ENCODE measurements at places on chromosomes 2 and 18.

GRCh38 chr2:235582081-235582686 lies 88.3 kb downstream of the AGAP1 start:
- DNase-seq: no peak

GRCh38 chr2:288758-289361 lies 969 bp upstream of the ALKAL2 start:
- no peak for DNase-seq

DNA sequence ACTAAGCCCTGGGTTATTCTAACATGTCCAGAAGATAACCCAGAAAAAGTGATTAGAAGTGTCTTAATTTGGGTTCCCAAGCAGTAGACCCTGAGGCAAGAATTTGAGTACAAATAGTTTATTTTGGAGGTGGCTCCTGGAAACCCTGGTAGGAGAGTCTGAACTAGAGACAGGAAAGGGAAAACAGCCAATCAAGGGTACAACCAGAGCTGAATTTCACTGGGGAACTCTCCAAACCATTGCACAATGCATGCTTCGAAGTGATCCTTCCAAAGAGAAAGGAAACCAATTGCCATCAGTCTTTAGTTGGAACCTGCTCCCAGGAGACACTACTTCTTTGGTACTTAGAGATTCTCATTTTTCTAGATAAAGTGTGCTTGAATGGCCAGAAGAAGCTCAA lies 361.5 kb downstream of the MBD2 start:
- DNase-seq: no peak

- no peak for DNase-seq
Measured at GRCh38 chr2:143730155-143730952, 601.1 kb downstream of the ARHGAP15 start.

DNA sequence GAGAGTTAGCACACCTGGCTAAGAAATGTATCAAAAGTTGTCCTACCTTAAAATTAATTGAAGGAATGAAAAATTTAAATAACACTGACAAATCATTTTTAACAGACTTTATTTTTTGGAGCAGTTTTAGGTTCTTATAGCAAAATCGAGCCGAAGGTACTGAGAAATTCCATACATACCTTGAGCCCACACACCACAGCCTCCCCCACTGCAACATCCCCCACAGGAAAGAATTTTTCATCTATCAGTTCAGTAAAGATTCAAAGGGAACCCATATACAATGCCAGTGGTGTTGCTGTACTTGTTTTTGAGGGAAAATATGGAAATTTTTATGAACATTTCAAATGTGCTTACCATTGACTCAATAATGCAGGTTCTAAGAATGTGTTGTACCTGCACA lies 169.8 kb upstream of the HS6ST1 start:
- DNase-seq: no peak

DNA sequence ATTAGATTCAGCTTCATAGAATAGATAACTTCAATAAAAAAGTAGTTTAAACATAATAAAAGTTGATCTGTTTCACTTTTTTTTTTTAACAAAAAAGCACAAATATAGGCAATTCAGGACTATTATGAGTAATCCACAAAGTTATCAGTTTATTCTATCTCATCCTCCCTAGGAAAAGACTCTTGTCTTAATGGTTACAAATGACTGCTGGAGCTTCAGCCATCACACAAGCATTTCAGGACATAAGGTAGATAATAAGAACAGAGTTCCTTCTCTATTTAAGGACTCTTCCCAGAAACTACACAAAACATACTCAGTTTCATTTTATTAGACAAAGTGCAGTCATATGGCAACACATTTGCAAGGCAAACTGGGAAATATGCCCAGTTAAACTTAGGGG lies 357.6 kb upstream of the SETBP1 start:
- no peak for DNase-seq

- DNase-seq: no peak
Measured at GRCh38 chr2:206836722-206837121, 71.3 kb downstream of the FASTKD2 start.

DNA sequence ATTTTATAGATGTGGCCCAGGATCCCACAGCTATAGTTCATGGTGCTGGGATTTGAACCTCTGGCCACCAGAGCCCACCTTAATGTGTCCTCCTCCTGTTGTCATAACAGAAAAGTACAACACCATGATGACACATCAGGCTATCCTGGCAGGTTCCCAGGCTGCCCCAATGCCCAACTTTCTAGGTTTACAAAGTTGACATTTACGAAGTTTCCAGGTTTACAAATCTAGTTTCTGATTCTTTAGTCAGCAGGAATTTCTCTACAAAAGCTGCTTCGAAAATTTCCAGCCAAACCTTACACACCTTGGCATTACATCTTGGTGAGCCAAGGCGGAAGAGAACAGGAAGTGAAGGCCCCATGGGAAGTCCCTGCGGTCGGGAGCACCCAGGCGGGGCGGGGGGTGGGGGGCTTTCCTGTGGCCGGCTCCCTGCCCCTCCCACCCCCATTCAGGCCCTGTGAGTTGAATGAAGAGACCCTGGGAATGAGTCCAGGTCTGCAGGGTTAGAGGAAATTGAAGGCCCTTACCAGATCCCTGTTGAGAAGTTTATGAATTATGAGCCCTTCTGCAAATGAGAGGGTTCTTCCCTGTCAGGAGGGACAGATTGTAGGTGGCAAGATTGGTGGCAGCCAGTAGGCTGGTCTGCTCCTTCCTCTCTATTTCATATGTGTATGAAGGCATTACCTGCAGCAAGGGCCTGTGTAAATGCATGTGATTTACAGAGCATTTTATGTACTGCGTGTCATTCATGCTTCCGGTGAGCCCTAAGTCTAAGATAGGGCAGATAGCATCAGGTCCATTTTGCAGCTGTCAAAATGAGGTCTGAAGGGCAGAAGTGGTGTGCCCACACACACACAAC lies 11.1 kb upstream of the IL1RN start:
- DNase-seq: no peak

DNA sequence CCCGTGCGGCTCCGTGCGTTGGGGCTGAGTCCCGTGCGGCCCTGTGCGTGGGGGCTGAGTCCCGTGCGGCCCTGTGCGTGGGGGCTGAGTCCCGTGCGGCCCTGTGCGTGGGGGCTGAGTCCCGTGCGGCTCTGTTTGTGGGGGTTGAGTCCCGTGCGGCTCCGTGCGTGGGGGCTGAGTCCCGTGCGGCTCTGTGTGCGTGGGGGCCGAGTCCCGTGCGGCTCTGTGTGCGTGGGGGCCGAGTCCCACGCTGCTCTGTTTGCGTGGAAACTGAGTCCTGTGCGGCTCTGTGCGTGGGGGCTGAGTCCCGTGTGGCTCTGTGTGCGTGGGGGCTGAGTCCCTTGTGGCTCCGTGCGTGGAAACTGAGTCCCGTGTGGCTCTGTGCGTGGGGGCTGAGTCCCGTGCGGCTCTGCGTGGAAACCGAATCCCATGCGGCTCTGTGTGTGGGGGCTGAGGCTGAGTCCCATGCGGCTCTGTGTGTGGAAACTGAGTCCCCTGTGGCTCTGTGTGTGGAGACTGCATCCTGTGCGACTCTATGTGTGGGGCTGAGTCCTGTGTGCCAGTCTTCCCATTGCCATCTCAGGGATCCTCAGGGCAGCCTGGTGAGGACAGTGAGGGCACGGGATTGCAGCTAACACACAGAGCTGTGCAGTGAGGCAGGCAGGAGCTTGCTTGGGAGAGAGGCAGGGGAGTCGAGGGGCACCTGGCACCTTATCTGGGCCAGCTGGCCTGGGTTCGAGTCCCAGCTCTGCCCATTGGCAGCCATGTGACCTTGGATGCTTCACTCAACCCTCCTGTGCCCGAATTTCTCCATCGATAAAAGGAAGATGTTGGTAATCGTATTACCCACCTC lies 44.5 kb downstream of the LDLRAD4 start:
- DNase-seq: no peak

- no peak for DNase-seq
Measured at GRCh38 chr2:139969323-139969722, 1189.1 kb upstream of the NXPH2 start.

- no peak for DNase-seq
Measured at GRCh38 chr2:238446371-238446770, 19.6 kb downstream of the ASB1 start.

- no peak for DNase-seq
Measured at GRCh38 chr2:36301843-36302242, 53.7 kb upstream of the CRIM1 start.

GRCh38 chr2:104213758-104214157 lies 640.2 kb upstream of the POU3F3 start:
- DNase-seq: no peak

DNA sequence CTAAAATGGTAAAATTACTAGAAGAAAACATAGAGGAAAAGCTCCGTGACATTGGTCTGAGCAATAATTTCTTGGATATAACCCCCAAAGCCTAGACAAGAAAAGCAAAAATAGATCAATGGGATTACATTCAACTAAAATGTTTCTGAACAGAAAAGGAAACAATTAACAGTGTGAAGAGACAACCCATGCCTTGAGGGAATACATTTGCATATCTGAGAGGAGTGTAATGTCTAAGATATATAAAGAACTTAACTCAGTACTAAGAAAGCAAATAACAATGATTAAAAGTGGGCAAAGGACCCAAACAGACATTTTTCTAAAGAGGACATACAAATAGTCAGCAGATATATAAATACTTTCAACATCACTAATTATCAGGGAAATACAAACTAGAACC lies 206.2 kb downstream of the VAPA start:
- no peak for DNase-seq

- DNase-seq: no peak
Measured at GRCh38 chr2:99485411-99485810, 4.4 kb downstream of the REV1 start.

- DNase-seq: no peak
Measured at GRCh38 chr2:153214337-153214736, 264.2 kb downstream of the RPRM start.

- DNase-seq: no peak
Measured at GRCh38 chr18:70907673-70908072, 618.8 kb downstream of the SOCS6 start.

- DNase-seq: no peak
Measured at GRCh38 chr2:88190808-88191721, 20.9 kb downstream of the THNSL2 start.

DNA sequence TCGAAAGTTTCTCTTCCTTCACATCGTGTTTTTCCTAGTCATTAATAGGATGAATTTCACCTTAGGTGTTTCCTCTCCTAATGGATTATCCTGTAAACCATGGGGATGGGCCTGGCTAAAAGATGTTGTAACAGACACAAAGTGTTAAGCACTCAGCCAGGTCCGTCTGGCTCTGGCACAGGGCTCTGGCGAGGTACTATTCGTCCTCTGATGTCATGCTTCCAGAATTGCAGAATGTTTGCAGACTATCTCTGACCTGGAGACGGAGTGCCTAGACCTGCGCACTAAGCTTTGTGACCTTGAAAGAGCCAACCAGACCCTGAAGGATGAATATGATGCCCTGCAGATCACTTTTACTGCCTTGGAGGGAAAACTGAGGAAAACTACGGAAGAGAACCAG lies 13.2 kb downstream of the ATG16L1 start:
- no peak for DNase-seq

- DNase-seq: no peak
Measured at GRCh38 chr2:133235968-133236367, 332.3 kb downstream of the NCKAP5 start.

- DNase-seq: no peak
Measured at GRCh38 chr18:44393406-44393805, 287.3 kb upstream of the SETBP1 start.

DNA sequence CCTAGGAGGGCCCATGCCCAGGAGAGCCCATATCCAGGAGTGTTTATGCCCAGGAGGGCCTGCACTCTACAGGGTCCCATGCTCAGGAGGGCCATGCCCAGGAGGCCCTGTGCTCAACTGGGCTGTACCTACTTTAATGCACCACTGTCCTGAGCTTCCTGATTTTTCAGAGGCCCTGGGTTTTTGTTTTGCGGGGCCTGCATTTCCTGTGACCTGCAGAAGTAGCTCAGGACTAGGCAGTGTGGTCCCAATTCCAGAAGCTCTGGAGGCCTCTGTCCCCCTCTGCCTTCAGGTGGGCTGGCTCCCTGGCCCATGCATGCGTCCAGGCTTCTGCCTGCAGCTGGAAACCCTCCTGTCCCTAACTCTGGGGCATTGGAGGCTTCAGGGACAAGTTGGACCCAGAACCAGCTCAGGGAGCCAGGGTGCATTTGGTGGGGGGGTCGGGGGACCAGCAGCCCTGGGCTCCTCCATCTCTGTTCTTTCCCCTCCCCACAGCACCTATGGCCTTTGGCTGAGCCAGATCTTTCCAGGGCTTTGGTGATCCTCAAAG lies 10.8 kb downstream of the GPR35 start:
- DNase-seq: no peak

DNA sequence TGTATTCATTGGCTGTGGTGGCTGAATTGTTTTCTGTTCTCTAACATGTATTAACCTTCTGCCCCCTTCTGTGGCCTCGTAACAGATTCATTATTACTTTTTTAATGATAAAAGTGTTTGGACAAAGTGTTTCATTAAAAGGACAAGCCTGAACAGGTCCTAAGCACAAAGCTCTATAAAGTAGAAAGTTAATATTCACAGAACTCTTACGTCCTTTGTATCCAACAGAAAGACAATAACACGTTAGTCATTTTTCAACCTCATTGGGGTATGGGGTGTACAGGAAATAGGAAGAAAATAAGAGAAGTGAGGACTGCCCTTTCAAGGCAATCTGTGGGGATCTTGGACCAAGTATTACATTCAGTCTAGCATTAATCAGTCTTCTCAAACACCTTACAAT lies 105.5 kb upstream of the RGPD4 start:
- DNase-seq: no peak

DNA sequence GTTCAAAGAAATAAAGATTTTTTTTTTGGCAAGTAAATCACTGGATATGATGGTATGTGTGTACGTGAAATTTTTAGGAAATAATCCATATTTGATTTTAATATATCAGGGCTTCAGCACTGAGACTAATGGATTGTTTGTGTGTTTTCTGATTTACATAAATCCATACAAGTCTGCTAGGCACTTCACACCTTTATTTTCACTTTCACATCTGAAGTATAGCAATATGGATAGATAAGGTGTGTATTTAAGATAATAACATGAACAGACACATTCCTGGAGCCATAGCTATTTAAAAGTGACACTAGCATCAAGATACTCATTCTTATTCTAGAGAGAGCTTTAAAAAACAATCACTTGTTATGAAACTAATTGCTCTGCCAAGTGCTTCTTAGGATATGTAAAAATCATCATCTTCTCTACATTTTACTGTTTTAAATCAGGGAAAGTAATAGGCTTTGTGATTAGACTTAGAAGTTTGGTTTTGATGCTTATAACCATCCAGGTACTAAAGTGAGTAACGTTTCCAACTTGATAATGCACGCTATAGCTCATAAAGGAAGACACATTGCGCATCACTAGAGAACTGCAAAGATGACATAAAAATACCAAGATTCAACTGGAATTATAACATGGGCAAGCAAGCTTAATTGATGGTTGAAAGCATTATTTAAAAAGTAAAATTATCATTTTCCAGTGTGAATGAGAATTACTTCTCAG lies 208.9 kb downstream of the ZEB2 start:
- DNase-seq: no peak

Measured in activated T-helper 1 cell treated with anti-CD3 and anti-CD28 coated beads, Interleukin-2, amount 50 U/mL, for 16 hours (primary cell).